ENCODE measurements at places on chromosomes 13 and 19.

DNA sequence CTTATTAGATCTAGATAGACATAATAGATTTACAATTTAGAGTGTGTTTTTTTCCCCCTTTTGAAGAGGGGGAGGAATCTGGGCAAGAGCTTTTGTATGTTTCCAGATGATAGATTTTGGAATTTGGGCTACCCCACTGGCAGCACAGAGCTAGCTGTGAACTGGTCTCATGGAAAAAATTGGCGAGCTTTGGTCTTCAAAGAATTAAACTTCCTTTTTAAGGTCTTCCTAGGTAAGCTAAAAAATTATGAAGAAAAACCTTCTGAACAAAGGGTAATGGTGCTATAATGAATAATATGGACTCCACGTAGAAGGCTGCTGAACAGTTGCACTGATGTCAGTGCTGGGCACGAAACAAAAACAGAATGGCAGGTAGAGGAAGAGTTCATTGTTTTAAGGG lies 109.3 kb downstream of the ZIC5 start:
- DNase-seq = no peak

GRCh38 chr13:68550330-68550729 lies 1320.2 kb upstream of the PCDH9 start:
- no peak for DNase-seq

DNA sequence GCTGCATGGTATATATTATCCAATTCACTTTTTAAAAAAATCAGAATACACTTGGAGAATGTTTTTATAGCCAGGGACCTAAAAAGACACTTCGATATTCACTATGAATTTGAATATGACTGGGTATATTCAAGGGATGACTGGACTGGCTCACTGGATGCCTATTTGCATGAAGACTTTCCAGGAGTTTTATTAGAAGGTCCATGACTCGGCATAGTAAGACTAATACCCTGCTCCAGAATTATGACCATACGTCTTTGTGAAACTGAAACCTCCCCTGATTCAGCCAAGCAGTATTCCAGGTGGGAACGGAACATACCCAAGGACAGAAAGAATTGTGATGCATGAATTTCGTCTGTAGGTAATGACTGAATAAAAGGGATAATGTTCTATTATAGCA lies 3.9 kb upstream of the FAM216B start:
- no peak for DNase-seq

GRCh38 chr19:34230820-34231219 lies 23.5 kb upstream of the GARRE1 start:
- DNase-seq = no peak

DNA sequence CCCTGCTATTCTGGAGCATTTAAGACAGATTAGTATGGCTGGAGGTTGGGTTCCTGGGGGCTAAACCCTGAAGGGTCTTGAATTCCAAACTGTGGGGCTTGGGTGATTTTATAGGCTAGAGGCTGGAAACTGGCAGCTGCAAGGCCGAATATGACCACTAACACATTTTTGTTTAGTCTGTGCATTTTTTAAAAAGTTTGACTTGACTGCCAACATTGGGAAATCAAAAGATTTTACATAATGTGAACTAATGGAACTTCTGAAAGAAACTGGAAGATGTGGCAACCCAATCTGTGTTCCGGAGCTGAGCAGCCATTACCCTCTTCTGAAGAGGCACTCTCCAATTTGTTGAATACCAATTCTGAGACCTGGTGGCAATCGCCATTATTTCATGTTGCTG lies 5.1 kb downstream of the ZNF784 start:
- no peak for DNase-seq

DNA sequence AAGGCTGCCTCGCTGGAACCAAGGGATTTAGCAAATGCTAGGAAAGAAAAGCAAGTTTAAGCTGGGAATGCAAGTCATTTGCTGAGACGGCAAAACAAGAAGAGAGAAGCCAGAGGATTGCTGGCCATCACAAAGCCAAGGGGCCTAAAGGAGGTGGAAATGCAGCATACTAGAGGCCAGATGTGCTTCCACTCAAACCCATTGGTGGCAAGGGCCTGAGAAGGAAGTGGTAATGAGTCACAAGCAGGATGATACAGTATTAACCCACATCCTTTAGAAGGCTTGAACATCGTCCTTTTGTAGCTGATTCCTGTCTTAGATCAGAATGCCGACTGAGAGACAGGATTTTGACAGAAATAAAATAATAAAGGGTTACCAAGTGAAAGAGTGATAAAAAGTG lies 68.2 kb downstream of the ITGBL1 start:
- no peak for DNase-seq

Data from activated T-cell treated with anti-CD3 and anti-CD28 coated beads for 4 hours (primary cell).